Hematopoietic multipotent progenitor cell (in vitro differentiated cells): ENCODE measurements at places on chromosomes 11 and 22. TPM values are rescaled to one million over a fixed set of nuclear protein-coding genes. Genes with fewer than 3 reads are reported as not detected.

The OR51B5 gene
- total RNA-seq, result 0.81 TPM

The MAJIN gene
- total RNA-seq, result not detected

DNA sequence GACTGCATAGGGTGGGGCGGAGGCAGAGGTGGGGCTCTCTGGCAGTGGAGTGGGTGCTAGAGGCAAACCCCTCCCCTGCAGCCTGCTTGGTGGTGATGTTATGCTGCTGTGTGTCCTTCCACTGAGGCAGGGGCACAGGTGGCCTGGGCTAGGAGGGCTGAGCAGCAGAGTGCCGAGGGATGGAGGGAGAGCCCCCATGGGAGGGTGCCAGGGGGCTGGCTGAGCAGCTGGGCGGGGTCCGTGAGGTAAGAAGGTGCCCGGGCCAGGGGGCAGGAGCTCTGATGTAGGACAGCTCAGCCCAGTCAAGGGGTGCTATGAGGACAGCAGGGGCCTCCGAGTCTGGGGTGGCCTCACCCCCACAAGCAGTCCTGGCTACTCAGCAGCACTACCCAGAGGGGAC is 4.2 kb downstream of the CLDN5 start:
- DNase-seq, result no peak

The BDNF gene
- under 0.01 TPM for total RNA-seq

DNA sequence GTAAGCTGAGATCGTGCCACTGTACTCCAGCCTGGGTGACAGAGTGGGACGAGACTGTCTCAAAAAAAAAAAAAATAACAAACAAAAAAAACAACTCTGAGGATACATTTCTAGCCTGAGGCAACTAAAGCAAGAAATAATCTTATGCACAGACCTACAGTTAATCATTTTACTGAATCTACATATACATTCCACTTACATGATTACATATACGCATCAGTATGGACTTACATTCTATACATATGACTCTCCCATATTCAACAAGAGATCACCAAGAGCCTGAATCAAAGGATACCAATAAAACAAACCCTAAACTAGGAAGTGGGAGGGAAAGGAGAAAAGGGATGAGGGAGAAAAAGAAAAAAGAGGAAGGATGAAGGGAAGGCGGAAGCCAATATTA is 1.1 kb downstream of the ALG8 start:
- DNase-seq, result no peak

- DNase-seq, result no peak
These were observed 111.7 kb downstream of the GGTLC2 start for GRCh38 chr22:22756109-22756508.

The GAL3ST1 gene
- total RNA-seq, result 0.27 TPM

The RIBC2 gene
- 0.54 TPM for total RNA-seq

DNA sequence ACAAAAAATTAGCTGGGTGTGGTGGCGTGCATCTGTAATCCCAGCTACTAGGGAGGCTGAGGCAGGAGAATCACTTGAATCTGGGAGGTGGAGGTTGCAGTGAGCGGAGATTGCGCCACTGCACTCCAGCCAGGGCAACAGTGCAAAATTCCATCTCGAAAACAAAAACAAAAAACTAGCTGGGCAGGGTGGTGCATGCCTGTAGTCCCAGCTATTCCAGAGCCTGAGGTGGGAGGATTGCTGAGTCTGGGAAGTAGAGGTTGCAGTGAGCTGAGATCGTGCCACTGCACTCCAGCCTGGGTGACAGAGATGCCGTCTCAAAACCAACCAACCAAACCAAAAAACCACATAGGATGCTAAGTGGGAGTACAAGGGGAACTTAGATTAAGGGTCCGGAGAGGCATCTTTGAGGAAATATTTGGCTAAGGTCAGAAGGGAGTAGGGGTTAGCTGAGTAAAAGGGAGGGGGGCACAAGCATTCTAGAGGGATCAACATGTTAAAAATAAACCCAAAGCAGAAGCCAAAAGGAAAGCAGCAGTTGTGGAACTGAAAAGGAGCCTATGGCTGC is 10.2 kb downstream of the PHF5A start:
- no peak for DNase-seq

The LRRC74B gene
- under 0.01 TPM for total RNA-seq

GRCh38 chr11:78074756-78075155 is 4.9 kb downstream of the NDUFC2 start:
- no peak for DNase-seq

- DNase-seq, result no peak
These were observed 25.1 kb upstream of the USP47 start for GRCh38 chr11:11816511-11817314.

- DNase-seq, result peak; percentile 75
These were observed 21.5 kb downstream of the CASP4 start for GRCh38 chr11:104946907-104947306.

DNA sequence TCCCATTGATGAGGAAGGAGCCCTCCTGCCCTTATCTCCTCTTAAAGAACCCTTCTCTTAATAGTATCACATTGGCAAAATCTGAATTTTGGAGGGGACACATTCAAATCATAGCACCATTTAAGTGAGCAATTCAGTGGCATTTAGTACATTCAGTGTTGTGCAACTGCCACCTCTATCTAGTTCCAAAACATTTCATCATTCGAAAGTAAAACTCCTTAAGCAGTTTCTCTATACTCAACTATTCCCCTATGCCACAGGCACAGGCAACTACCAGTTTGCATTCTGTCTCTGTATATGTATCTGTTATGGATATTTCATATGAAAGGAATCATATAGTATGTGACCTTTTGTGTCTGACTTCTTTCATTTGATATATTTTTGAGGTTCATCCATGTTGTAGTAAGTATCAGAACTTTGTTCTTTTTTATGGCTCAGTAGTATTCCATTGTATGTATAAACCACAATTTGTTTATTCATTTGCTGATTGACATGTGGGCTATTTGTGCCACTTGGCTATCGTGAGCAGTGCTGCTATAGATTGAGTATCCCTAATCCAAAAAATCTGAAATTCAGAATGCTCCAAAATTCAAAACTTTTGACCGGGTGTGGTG is 22.9 kb downstream of the FAR1 start:
- DNase-seq, result no peak

The VPREB1 gene
- total RNA-seq, result 3.5 TPM

GRCh38 chr22:20641919-20642579 is 131.9 kb upstream of the SERPIND1 start:
- no peak for DNase-seq

- DNase-seq, result no peak
These were observed 13.9 kb downstream of the SBF1 start for GRCh38 chr22:50460938-50461337.

DNA sequence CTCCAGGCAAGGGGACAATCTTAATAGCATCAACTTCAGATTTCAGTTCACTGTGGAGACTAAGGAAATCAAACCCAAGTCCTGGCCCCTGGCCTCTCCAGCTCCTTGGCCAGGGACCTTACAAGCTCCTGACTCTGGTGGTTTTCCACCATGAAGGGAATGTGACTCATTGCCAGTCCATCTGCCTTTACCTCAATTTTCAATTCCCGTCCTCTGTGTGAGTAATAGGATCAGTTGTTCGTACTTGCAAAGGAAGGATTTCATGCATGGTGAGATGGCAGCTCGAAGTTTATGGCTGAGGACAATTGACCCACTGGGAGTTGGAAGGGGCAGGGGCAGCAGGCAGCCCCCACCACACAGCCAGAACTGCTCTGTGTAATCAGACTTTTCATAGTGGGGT is 42.5 kb downstream of the INSC start:
- DNase-seq, result no peak

The MFRP gene
- total RNA-seq, result not detected

The NNMT gene
- 0.27 TPM for total RNA-seq

DNA sequence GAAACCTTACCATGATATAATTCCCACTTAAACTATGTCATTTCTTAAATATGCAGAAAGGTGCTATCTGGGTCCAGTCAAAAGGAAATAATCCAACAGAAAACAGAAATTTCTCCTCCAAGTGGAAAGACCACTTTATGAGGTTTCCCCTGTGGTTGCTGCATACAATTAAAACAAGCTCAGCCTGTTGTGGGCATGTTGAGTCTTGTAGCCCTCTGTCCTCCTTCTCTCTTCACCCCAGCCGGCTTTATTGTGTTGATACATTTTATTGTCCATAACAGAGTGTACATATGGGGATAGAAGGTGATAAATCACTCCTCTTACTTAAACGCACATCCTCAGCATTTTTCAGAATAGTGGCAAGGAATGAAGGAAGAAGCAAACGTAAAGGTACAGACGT is 126.0 kb upstream of the MTNR1B start:
- no peak for DNase-seq

DNA sequence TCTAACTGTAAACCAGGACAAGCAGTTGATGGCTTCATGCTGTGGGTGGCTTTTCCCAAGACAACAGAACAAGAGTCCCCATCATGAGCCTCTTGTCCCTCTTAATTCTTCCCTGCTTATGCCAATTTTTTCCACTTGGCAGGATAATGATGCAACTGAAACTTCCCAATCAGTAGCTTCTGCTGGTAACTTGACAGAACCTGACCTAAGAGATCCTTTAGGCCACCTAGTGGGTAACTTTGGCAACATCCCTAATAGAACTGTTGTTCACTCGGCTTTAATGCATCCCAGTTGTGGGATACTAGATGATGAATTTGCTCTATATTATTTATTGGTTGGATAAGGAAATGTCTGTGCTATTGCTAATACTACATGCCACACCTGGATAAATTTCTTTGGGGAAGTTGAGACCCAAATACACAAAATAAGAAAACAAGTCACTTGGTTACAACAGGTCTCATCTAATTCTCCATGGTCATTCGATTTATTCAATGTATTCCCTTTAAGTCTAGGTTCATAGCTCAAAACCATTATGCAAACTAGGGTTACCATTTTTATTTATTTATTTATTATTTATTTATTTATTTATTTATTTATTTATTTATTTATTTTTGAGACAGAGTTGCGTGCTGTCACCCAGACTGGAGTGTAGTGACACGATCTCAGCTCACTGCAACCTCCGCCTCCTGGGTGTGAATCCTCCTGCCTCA is 41.4 kb upstream of the NFAM1 start:
- peak; percentile 64 for DNase-seq

The CHST1 gene
- total RNA-seq, result under 0.01 TPM

- DNase-seq, result no peak
These were observed 49.2 kb downstream of the APOL5 start for GRCh38 chr22:35766654-35767580.

DNA sequence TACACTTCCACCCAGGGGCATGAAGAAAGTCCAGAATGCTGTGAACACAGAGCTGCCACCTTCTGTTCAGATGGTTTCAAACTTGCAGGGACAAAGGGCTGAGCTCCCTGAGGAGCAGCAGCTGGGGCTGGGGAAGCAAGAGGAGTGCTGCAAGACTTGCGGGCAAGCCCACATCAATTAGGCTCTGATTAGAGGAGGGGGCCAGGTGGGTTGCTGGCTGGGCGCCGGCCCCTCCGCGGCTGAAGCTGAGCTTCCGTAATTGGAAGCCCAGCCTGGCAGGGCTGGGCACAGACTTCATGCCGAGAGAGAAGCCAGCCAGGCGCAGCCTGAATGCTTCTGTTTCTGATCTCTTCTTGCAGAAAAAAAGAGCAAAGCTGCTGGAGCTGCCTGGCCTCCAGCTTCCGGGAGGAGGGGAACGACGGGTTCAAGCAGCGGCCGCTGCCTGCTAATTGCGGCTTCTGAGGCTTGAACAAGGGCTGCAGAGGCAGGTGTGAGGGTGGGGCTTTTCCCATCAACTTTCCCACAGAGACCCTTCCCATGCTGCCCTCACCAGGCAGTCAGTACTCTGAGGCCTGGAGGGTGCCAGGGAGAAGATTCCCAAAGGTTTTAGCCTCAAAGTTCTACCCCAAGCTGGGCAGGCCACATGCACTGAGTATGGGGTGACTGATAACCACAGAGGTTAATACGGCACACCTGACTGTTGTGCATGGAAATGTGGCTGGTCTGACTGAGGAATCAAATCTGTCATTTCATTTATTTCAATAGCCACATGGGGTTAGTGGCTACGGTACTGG is 91.1 kb upstream of the LMO1 start:
- peak; percentile 46 for DNase-seq

GRCh38 chr11:29317694-29318093 is 699.1 kb downstream of the KCNA4 start:
- DNase-seq, result no peak

DNA sequence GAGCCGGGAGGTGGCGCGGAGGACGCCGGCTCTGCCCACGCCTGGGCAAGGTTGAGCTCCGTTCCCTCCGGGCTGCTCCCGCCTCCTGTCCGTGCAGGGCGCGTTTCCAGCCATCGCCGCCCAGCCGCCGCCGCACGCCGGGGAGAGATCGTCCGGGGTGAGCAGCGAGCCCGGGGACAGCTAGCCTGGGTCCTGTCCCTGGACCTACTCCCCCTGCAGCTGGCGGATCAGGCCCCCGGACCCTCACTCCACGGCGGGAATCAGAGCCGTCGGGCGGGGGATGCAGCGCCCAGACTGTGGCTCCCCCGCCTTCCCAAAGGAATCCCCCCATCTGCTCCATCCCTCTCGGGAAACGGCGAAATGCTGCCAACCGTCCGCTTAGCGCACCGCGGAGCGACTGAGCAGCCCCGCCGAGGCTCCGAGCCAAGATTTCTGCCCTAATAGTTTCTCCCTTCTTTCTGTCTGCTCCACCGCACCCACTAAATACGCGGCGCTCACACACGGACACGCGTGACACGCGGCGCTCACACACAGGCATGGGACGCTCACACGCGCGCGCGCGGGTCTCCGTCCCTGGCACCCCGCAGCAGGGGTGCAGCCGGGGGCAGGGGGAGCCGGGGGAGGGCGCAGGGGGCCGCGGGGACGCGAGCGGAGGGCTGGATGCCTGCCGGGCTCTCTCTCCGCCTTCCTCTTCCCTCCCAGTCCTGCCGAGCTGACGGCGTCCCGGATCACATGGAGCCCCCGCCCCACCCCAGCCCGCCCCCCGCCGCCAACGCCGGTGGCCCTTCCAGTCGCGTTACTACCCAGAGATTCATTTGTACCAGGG is at the start of gene KCNJ5:
Gene KCNJ5, plus strand, starts transcription at position 814 of the 826 bp plus-strand sequence. CDS start 19,918 bp downstream, outside the sequence.
- DNase-seq, result peak; percentile 34

GRCh38 chr11:116871248-116871647 is 33.8 kb upstream of the APOA1 start:
- DNase-seq, result no peak

DNA sequence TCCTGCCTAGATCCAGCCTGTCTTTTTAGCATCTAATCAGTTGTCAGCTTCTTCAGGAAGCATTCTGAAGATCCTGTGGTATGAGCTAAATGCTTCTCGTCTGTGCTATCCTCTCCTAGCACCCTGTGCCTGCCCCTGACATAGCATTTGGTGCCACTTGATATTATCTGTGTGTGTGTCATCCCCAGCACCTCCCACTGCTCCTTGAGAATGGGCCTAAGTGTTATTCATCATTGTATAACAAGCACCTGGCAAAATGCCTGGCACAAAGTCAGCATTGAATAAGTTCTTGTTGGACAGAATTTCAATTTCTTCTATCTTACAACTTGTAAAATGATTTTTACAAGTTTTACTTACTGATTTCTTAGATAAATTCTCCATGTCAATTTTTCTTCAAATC is 28.1 kb upstream of the OLFML1 start:
- no peak for DNase-seq

The ANO3 gene
- total RNA-seq, result under 0.01 TPM

The HNRNPUL2 gene
- total RNA-seq, result 7.5 TPM

GRCh38 chr22:46592390-46592872 is 27.8 kb upstream of the GRAMD4 start:
- peak; percentile 69 for DNase-seq

The OR52I1 gene
- not detected for total RNA-seq

The CKAP5 gene
- total RNA-seq, result 24.2 TPM

The SLCO2B1 gene
- total RNA-seq, result under 0.01 TPM

GRCh38 chr11:58919980-58920379 is 19.3 kb upstream of the GLYATL1 start:
- no peak for DNase-seq

The SCGB1D2 gene
- total RNA-seq, result not detected

- no peak for DNase-seq
These were observed 116.5 kb upstream of the ANO5 start for GRCh38 chr11:22076271-22076930.

The PRR33 gene
- 0.54 TPM for total RNA-seq
